CD4-positive, alpha-beta T cell treated with Interleukin-1 beta for 1 hour (primary cell): ENCODE measurements at places on chromosomes 11 and 22.

GRCh38 chr22:20076627-20077172 lies 3.3 kb upstream of the DGCR8 start:
- DNase-seq, result no peak

GRCh38 chr11:67211656-67212436 lies 54.4 kb upstream of the GRK2 start:
- no peak for DNase-seq

DNA sequence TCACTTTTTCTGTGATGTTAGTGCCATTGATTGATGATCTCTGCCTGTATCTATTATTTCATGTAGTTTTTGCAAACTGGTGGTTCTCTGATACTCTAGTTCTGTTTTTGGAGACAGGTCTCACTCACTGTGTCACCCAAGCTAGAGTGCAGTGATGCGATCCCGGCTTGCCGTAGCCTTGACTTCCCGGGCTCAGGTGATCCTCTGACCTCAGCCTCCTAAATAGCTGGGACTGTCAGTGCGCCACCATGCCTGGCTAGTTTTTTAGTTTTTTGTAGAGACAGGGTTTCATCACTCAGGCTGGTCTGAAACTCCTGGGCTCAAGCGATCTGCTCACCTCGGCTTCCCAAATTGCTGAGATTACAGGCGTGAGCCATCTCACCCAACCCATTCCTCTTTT lies 16.4 kb downstream of the TEAD1 start:
- DNase-seq, result no peak

GRCh38 chr11:64753019-64753379 lies 6.8 kb downstream of the PYGM start:
- DNase-seq, result no peak

DNA sequence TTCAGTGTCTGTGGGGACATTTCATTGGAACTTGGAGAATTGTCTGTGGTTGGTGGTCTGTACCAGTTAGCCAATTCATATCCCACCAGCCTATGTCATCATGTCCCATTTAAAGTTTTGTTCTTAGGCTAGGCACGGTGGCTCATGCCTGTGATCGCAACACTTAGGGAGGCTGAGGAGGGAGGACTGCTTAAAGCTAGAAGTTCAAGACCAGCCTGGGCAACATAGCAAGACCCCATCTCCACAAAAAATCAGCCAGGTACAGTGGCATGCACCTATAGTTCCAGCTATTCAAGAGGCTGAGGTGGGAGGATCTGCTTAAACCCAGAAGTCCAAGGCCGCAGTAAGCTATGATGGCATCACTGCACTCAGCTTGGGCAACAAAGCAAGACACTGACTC lies 55.6 kb upstream of the CCND1 start:
- DNase-seq, result no peak

- DNase-seq, result peak; percentile 24
Measured at GRCh38 chr11:73185680-73186293, 32.3 kb upstream of the P2RY2 start.

DNA sequence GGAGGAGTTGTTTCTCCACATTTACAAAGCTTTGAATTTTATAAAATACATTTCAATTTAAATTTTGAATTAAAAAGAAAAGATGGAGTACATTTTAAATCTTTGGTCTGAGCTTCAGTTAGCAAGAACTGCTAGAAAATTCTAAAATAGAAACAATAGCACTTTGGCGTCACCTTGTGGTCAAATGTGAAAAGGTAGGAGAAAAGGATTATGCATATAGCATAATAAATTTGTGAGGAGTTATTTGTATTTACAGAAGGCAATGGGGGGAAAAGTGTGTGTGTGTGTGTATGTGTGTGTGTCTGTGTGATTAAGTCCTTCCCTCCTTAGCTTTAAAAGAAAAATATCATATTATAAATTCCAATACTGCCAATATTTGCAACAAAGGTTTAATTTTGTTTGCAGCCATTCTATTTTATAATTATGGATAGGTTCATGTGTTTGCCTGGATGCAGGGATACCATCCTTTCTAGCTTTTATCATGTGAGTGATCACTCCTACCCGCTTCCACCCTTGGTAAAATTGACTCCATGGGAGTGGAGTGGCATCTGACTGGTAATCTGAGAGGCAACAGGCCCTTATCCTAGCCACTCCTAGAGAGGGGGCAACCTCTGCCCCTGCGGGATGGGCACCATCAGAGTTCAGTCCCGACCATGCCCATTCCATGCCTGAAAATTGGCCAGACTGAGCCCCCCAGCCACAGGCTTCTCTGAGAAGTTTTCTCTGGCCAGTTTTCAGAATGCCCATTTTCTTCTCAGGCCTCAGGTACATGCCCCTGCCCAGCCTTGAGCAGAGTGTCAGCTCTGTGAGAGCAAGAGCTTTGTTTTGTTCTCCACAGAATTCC lies 13.6 kb upstream of the LGR4 start:
- peak; percentile 64 for DNase-seq
